ENCODE measurements at places on chromosomes 5 and 9. TPM values are rescaled to one million over a fixed set of nuclear protein-coding genes. Genes with fewer than 3 reads are reported as not detected.

PPP3R2 gene
- total RNA-seq = not detected

PGM5 gene
- 12.7 TPM for total RNA-seq

GNA14 gene
- 4.3 TPM for total RNA-seq

CDKN2B gene
- total RNA-seq = 75.6 TPM

ADGRD2 gene
- total RNA-seq = not detected

ISOC1 gene
- 27.1 TPM for total RNA-seq

GPBP1 gene
- total RNA-seq = 59.6 TPM

SLC30A5 gene
- total RNA-seq = 75.9 TPM

OR2V1 gene
- total RNA-seq = not detected

C8G gene
- 1.2 TPM for total RNA-seq

CNTNAP3 gene
- total RNA-seq = 5.3 TPM

DIPK1B gene
- 12.6 TPM for total RNA-seq
